ENCODE measurements at places on chromosomes 11 and 22.

- DNase-seq = no peak
These were observed 17.1 kb upstream of the MS4A4A start for GRCh38 chr11:60263402-60263801.

DNA sequence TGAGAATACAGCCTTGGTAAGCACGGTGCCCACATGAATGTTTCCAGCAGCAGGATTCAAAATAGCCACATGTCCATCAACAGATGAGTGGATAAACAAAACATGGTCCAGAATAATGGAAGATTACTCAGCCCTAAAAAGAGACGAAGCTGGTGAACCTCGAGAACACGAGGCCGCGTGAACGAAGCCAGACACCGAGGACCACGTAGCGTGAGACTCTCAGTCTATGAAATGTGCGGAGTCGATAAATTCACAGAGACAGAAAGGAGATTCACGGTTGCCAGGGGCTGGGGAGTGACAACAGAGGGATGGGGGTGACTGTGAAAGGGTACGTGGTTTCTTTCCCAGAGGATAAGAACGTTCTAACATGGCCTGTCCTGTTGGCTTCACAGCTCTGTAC, 2.9 kb upstream of the ASCL2 start:
- DNase-seq = no peak

GRCh38 chr22:32211011-32211410, 6.1 kb upstream of the RFPL2 start:
- DNase-seq = no peak

GRCh38 chr11:23540101-23540561, 679.9 kb upstream of the CCDC179 start:
- peak; percentile 25 for DNase-seq

GRCh38 chr11:70111269-70112016, 33.3 kb downstream of the ANO1 start:
- DNase-seq = peak; percentile 25

DNA sequence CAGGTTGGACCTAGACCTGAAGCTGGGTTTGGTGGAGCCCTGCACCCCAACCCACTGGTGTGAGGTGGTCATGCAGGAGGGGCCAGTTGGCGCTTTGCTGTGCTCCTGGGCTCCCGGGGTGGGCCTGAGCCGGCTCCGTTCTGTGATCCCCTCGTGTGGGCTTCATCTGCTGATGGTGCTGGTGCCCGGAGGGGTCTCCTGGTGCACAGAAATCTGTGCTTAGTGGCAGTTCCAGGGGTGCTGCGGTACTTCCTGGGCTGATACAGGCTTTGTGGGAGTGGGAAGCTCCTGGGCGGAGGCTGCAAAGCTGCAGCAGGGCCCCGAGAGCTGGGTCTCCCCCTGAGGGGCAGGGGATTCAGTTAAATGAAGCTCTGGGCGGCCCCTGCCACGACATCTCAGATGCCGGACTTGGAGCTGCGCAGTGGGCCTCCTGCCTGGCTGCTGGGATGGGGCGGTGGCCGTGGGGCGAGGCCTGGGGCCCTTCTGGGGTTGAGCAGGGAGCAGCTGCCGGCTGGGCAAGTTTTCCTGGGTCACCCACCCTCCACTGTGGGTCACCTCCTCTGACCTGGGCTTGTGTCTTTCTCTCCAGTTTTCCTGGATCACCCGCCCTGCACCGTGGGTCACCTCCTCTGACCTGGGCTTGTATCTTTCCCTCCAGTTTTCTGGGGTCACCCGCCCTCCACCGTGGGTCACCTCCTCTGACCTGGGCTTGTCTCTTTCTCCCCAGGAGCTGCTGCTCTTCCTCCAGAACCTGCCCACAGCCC, 410.5 kb downstream of the TBC1D22A start:
- no peak for DNase-seq

DNA sequence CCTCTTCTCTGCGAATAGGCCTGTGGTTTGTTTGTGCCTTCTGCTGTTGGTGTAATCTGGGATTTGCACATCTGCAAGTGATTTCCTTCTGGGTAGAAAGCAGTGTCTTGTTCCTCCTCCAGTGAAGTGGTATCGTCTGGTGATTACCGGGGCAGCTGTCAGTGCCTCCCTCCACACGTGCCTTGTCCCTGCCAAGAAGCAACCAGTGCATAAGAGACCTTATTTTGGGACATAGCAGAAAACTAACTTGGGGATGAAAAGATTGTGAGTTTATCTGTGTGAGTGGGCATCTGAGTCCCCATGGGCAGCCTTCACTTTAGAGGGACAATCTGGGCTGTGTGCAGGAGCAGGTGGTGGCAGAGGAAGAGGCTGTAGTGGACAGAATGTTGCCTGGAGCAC, 71.5 kb upstream of the SORL1-AS1 start:
- DNase-seq = peak; percentile 52

DNA sequence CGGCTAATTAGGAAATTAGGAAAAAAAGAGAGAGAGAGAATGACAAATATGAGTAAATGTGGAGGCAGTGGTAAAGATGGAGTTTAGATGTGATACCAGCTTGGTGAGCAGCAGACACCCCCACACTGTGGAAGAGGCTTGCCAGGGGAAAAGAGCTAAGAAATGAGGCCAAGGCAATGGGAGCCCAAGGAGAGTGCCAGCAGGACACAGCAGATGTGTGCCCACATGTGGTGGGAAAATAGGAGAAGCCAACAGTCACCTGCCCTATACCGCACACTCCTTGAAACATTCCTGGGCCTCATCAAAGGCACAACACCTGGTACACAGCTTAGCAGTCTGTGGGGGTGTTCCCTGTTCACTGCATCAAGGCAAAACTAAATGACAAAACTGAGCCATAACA, 104.9 kb downstream of the FAM76B start:
- no peak for DNase-seq

DNA sequence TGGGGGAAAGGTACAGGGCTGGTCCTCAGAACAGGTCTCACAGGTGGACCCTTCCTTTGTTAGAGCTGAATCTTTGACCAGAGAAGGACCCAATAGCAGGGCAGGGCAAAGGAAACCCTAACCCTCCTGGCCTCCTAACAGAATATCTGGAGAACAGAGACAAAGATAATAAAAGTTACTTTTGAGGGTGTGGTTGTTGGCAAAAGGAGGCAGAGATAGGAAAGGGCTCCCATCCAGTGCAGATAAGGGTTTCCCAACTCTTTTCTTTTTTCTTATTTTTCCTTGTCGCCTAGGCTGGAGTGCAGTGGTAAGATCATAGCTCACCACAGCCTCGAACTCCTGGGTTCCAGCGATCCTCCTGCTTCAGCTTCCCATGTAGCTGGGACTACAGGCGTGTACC, 11.9 kb downstream of the PCSK7 start:
- DNase-seq = no peak

- no peak for DNase-seq
These were observed 1.1 kb upstream of the GPR83 start for GRCh38 chr11:94402355-94402754.

DNA sequence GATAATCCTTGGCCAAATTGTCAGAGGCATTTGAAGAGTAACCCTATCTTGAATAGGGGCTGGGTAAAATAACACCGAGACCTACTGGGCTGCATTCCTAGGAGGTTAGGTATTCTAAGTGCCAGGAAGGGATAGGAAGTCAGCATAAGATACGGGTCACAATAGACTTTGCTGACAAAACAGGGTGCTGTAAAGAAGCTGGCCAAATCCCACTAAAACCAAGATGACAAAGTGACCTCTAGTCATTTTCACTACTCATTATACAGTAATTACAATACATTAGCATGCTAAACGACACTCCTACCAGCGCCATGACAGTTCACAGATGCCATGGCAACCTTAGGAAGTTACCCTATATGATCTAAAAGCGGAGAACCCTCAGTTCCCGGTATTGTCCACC, 964 bp upstream of the REXO2 start:
- no peak for DNase-seq

DNA sequence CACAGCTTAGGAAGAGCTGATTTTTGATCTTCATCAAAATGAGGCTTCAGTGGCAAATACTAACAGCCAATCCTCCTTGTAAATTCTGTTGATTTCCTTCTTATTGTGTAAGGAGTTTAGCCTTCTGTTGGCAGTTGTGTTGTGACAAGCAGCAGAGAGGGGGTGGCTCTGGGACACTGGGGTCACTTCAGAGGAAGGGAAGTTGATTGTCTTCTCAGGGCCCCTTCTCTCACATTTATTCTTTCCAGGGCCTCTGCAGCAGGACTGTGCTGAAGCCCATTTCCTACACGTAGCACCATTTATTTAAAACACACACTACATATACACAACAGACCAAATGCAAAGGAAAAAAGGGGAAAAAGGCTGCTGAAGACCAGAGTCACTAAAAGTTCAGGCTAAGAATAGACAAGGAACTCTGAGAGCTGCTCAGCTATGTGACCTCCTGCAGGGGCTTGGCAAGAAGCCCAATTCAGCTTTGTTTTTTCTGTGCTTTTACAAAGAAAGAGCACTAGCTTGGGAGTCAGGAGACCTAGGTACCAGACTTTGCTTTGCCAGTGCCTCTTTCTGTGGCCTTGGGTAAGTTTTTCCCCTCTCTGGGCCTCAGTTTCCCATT, 28.3 kb upstream of the UPB1 start:
- no peak for DNase-seq
